ENCODE measurements at places on chromosomes 16 and 17. TPM values are rescaled to one million over a fixed set of nuclear protein-coding genes. Genes with fewer than 3 reads are reported as not detected.

DNA sequence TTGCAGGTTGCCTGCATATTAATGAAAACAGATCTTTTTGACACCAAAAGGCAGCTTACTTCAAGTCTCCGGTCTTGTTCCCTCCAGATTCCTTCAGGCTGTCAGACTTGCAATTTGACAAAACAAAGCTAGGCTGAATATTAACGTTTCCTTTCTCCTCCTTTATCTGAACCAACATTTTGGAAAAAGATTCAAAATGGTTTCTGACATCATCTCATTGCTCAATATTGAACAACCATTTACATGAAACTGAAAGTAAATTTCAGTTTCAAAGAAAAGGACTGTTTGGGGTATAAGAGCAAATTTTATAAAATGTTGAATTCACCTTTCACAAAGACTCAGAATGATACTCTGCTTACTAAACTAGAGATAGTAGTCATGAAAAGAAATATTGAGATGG, 521.8 kb downstream of the KCNJ2 start:
- no peak for DNase-seq

GRCh38 chr16:55444754-55445485, 34.1 kb upstream of the MMP2 start:
- peak; percentile 53 for DNase-seq

DNA sequence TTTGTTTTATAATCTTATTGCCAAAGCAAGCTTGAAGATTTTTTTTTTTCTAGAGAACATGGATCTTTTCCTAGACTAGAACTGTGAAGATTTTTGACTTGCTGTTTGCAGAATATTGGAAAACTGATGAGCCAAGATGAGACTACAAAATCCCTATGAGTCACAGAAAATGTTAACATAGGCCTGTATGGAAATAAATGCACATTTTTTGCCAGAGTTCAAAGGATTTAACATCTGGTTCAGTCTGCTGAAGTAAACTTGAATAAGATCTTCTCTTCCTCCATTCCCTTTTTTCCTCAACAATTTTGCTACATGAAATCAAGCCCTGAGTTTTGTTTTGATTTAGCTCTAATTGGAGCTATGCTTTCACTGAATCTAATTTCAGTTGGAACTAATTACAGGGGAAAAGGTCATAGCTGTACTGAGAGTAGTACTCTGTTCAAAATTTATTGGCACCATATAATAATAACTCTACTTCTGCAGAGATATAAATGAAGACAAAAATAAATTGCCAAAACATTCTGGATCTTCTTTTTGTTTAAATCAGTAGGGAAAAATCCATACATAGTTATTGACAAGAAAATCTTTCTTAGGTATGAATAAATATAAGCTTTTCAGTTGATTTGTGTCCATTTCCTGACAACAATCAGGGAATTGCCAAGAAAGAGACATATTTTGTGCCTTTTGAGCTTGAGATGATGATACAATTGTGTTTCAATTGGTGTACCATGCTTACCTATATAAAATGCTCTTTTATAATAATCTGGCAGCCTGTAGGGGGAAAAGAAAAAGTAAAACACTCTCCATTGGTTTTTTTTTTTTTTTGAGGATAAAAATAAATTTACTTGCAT, 387.5 kb upstream of the GOT2 start:
- DNase-seq = no peak

Gene CHST4
- total RNA-seq = not detected

Gene SYCE1L
- 1.1 TPM for total RNA-seq

GRCh38 chr16:2467528-2468232, 3.4 kb upstream of the NTN3 start:
- peak; percentile 90 for DNase-seq

Gene KCNJ2
- total RNA-seq = 5.7 TPM

DNA sequence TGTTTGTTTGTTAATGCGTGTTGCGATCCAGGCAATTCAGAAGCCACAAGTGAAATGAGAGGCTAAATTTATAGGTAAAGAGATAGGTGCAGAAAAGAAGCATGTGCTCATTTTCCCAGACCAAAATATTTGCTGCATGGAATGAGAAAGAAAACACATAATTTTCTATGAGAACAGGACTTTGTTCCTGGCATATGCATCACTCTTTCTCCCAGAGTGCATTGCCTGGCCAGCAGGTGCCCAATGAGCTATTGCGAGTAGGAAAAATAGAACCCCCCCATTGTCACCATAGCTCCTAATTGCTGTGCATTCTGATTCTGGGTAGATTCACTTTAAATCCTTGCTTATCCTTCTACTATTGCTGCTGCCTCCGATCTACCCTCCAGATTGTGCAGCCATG, 410.4 kb downstream of the PMP22 start:
- no peak for DNase-seq

GRCh38 chr17:2709183-2709661, 2.3 kb downstream of the CLUH start:
- no peak for DNase-seq

DNA sequence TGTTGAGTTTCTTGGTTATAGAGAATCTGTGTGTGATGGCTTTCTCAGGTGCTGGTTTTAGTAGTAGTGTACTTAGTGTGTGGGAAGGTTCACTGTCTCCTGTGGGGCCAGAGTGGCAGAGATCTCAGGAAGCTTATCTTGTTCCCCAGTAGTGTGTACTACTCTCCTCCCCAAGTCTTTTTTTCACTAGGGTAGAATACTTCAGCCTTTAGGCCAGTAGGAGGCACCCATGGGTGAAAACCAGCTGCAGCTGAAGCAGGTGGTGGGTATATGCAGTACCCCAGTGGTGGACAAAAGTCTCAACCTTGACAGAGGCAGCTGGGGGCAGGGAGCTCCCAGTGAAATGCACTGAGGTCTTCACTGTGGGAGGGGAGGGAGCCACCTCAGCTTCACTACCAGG, 109.9 kb downstream of the PHKB start:
- no peak for DNase-seq

Gene CX3CL1
- 13.7 TPM for total RNA-seq

DNA sequence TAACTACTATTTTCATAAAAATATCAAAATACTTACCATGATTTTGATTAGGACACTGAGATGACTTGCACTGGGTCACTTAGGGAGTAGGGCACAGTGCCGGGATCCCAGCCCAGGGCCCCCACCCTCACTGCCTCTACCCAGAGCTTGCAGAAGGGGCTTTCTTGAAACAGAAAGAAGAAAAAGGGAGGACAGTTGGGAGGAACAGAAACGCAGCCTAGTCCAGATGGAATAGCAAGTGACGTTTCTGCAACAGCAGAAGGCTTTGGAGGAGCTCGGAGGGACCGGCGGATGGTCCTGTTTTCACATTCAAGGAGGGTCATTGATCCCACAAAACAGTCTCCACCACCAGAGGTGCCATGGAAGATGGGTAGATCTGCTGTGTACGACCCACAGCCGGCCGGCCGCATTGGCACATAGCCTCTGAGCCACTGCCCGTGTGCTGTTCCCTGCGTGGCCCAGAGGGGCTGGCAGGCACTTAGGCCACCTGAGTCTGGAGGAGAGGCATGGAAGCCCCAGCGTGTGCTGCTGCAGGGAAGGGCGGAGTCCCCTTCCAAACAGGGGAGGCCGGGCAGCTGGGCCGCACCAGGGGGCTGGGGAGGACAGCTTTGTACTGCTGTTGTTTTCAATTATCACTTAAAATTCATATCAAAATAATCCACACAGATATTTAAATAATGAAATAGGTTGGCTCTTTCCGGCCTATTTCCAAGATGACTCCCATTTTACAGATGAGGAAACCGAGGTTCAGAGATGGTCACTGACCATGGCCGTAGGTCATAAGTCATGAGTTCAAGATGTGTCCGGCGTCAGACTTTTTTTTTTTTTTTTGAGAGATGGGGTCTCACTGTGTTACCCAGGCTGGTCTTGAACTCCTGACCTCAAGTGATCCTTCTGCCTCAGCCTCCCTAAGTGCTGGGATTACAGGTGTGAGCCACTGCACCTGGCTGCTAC, 22.9 kb upstream of the GSG1L start:
- DNase-seq = no peak

Gene C16orf86
- total RNA-seq = 3.5 TPM

DNA sequence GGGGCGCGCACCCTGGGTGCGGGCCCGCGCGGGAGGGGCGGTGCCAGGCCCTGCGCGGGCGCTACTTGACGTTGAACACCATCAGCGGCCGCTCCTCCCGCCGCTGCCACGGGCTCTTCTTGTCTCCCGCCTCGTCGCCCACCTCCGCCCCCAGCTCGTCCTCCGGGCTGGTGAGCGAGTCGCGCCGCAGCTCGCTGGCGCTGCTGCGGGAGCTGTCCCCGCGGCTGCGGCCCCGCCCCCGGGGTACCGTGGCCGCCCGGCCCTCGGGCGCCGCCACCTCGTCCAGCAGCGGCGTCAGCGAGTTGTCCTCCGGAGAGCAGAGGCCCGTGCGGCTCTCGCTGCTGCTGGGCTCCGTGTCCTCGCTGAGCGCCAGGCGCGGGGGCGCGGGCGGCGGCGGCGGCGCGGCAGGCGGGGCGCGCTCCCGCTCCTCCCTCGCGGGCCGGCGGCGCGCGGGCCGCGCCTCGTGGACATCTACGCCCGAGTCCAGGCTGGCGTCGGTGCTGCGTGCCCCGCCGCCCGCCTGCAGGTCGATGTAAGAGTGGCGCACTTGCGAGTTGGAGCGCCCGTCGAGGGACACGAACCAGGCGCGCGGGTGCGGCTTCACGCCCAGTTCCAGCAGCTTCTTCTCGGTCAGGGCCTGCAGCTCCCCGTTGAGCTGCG, 8.7 kb downstream of the GRN start:
- no peak for DNase-seq

DNA sequence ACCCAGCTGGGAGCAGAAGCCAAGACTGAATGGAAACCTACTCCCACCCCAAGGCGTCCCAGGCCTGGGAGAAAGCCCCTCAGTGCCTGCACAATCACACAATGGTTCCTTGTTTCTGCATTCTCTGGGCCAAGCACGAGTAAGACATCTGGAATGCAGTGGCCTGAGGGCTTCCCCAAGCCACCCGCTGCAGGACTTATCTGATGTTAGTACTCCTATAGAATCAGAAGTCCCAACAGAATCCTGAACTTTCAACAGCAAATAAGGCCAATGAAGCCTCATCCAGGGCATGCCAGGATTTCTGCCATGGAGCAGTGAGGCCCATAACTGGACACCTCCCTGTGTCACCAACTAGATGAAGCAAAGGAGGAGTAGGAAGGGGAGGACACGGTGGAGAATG, 28.6 kb downstream of the MYO18A start:
- DNase-seq = no peak

DNA sequence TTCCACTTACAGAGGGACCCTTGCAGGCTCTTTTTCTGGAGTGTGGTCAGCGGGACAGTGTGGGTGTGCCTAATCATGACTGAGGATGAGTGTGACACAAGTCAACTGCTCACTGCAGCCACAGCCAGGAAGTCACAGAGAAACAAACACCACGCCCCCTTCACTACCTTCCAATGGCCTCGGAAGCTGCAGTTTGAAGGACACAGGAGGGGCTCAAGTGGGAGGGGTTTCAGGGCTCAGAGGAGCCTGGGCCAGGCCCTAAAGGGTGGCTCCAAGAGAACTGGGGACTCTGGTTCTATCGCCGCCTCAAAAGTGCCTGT, 116.2 kb upstream of the SDK2 start:
- no peak for DNase-seq

Gene SLX4
- total RNA-seq = 2.8 TPM

DNA sequence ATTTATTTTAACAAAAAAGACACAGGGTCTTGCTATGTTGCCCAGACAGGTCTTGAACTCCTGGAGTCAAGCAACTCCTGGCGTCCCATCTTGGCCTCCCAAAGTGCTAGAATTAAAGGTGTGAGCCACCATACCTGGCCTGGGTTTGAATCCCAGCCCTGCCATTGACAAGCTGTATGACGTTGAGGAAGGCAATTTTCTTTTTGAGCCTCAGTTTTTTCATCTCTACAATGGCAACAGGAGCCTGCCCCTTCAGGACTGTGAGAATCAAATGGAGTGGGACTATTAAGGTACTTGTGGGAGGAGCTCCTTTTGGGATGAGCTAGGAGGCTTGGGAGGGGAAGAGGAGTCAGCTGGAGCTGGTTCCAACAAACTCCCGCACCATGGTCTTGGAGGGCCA, 6.2 kb downstream of the RARA start:
- no peak for DNase-seq

DNA sequence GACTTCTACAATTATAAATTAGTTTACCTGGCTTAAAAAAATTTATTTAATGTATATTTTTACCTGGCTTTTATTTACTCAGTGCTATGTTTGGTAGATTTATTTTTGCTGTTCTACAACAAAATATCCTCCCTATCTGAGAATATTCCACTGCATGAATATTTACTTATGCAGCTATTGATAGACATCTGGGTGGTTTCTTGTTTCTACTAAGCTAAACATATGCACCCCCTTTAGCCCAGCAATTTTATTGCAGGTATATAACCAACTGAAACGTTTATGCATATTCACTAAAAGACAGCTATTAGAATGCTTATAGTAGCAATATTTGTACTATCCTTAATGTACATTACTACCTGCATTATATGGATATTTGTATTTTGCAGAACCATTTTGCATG, 187.7 kb upstream of the CPHXL start:
- no peak for DNase-seq

Gene TPSD1
- not detected for total RNA-seq

DNA sequence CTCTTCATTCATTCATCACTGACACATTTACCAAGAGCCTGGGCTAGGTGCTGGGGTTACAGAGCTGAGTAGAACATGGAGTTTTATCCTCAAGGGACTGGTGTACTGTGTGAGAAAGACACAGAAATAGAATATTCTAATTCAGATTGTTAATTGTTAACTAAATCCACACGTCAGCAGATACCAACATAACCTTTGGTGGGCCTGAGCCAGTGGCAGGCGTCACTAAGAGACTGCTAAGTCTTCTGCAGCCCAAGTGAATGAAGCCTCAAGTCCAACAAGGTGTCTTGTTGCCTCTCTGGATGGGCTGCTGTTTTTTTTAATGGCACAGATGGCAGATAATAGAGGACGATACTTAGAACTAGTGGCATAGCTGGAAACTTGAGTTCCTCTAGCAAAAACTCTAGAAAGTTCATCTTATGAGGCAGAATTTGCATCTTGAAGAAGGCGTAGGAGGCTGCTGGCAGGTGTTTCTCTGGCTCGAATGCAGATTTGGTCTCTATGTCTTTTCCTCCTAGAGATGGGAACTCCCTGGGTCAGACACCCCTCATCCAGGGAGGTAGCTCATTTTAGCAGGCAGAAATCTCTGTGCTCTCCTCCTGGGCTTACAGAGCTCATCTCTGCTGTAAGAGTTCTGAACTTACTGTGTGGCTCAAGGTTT, 179.5 kb downstream of the NTN1 start:
- DNase-seq = no peak

DNA sequence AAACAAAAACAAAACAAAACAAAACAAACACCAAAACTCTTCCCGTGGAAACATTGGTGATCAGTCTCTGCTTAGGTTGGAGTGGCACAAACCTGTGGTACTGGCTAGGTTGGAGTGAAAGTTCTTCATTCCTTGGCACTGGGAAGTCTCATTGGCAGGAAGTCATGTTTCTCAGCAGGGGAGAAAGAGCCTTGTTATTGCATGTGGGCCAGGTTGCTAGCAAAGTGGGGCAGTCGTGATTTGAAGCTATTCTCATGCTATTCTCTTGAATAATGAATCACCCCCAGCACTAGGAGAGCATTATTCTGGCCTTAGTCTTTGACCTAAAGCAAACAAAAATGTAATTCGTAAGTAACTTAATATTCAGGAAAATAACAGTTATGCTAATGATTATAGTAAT, 24.3 kb upstream of the B4GALNT2 start:
- DNase-seq = no peak
